HepG2 (cell line): ENCODE measurements at places on chromosomes 11 and 22. TPM values are rescaled to one million over a fixed set of nuclear protein-coding genes. Genes with fewer than 3 reads are reported as not detected.

GRCh38 chr11:9139628-9140357 is 48.4 kb upstream of the SCUBE2 start:
- no peak for DNase-seq
- peaks cover 20% of the 10 kb centered on the region; the same call in 1 of the 2 replicates for H3K4me1 ChIP-seq
- no peak overlapping the region for H3K27ac ChIP-seq
- H3K36me3 ChIP-seq, result peaks cover 68% of the 10 kb centered on the region

Gene CLTCL1
- 7.1 and 8.1 TPM in 2 replicates for total RNA-seq

Gene ACR
- total RNA-seq, result not detected in 2 replicates

Gene SNX15
- 20.7 and 22.6 TPM in 2 replicates for total RNA-seq

Gene MS4A12
- not detected in 2 replicates for total RNA-seq

DNA sequence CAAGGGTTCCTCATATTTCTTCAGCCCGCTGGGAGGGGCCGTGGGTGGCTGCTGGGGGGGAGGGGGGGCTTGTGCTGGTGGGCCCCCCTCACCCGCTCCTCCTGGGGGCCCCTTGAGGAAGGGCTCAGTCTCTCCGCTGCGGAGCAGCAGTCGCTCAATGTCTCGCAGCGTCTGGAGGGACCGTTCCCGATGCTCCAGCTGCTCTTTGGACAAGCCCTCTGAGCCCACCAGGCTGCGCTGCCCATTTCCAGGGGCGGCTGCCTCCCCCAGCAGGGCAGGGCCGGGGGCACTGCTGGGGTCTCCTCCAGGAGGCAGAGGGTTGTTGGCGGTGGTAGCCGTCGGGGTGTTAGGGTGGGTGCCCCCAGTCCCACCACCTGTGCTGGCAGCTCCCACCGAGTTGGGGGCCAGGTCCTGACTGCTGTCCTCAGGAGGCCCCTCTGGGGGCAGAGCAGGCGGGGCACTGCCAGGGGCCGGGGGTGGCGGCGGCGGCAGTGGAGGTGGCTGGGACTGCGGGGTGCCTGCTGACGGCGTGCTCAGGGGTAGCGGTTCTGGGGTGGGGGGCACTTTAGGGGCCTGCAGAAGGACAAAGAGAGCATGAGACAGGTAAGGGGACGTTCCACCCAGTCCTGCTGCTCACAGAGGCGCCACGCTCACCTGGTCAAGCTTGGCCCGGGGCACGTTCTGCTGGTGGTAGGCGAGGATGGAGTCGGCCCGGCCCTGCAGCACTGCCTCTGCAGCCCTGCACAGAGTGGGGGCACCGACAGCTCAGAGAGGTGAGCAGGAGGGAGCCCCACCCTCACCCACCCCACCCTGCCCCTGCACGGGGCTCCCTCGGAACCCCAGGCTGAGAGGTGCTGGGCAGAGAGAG is 18.9 kb downstream of the CXCR5 start:
- no peak overlapping the region for H3K4me3 ChIP-seq
- H3K36me3 ChIP-seq, result peaks cover 43% of the 10 kb centered on the region; the same call in 2 of the 3 replicates
- H3K27ac ChIP-seq, result no peak overlapping the region
- H3K27me3 ChIP-seq, result no peaks in the 10 kb centered on the region
- no peak for DNase-seq
- peaks cover 3% of the 10 kb centered on the region; the same call in 1 of the 2 replicates for H3K4me1 ChIP-seq

DNA sequence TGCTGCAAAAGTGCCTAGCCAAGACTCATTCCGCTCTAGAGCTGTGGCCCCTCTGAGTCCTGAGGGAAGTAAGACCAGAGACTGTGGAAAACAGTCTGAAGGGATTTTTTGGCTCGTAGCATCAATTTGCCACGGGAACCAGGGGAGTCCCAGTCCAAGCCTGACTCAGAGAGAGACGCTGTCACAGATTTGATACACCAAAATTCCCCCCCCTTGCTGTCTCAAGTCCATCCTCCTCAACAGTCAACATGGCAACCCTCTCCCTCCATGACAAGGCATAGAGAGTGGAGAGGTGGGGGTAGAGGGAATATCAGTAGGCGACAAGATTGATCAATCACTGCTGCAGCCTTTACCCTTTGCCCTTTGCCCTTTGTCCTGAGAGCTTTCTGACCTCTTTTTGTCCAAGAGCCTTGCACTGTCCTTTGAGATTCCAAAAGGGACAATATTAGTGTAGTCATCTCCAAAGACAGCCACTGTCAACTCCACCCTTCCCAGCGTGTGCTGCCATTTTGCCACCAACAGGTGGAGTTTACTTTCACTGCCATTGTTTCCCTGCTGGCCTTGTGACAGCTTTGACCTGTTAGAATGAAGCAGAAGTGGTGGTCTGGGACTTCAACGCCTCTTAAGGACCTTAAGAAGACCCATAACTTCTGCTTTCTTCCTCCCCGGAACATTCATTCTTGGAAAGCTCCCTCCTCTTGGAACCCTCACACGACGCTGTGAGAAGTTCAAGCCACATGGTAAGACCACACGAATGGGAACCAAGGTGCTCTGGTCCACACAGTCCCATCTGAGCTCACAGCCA is 7.3 kb downstream of the SLC15A3 start:
- DNase-seq, result no peak
- H3K4me3 ChIP-seq, result no peak overlapping the region
- no peak overlapping the region for H3K27ac ChIP-seq
- no peaks in the 10 kb centered on the region for H3K36me3 ChIP-seq
- no peaks in the 10 kb centered on the region for H3K4me1 ChIP-seq

DNA sequence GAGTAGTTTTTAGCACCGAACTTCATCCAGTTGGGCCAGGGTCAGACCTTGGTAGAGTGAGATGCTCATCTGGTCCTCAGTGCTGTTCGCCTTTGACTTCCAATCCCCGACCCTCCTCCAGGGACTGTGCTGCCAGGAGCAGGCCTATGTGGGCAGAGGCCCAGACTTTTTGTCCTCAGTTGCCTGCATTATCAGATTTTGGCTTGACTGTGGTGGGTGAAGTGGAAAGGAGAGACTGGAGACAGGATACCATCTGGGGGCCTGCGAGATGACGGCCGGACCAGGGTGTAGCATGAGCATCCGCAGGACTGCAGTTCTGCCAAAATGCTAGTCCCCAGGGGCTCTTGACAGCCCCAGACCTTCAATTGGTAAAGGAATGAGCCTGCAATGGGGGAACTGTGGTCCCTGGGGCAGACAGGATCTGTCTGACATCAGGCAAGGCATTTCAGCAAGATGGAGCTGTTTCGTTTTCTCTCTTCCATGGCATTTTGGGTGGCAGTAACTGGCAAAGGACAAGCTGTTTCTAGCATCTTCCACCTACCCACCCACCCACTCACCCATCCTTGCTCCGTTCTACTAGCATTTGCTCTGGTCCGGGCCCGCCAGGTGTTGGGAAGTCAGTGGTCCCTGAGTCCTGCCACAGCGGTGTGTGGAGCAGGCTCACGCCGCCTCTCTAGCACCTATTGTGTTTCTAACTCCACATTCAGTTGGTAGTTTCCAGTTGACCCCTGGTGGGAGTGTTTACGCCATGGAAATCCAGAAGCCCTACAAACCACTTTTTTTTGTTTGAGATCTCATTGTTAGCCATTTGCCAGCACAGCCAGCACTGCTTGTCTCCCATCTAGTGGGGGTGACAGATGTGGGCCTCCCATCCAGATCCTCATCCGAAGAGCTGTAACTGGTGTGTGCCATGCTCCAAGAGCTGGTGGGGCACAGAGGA is 53.5 kb downstream of the OTOG start:
- peaks cover 18% of the 10 kb centered on the region; the same call in 2 of the 3 replicates for H3K27me3 ChIP-seq
- no peak overlapping the region for H3K27ac ChIP-seq
- H3K36me3 ChIP-seq, result no peaks in the 10 kb centered on the region
- DNase-seq, result no peak
- no peaks in the 10 kb centered on the region for H3K4me1 ChIP-seq
- no peak overlapping the region for H3K4me3 ChIP-seq

GRCh38 chr11:16935518-16936302 is 78.5 kb downstream of the PLEKHA7 start:
- no peak overlapping the region for H3K27ac ChIP-seq
- no peak for DNase-seq
- H3K27me3 ChIP-seq, result no peaks in the 10 kb centered on the region
- no peaks in the 10 kb centered on the region for H3K4me1 ChIP-seq

Gene OR56A1
- not detected in 2 replicates for total RNA-seq

Gene MS4A18
- total RNA-seq, result not detected in 2 replicates

Gene MYOD1
- not detected in 2 replicates for total RNA-seq

Gene ATG2A
- 6.5 and 6.7 TPM in 2 replicates for total RNA-seq

DNA sequence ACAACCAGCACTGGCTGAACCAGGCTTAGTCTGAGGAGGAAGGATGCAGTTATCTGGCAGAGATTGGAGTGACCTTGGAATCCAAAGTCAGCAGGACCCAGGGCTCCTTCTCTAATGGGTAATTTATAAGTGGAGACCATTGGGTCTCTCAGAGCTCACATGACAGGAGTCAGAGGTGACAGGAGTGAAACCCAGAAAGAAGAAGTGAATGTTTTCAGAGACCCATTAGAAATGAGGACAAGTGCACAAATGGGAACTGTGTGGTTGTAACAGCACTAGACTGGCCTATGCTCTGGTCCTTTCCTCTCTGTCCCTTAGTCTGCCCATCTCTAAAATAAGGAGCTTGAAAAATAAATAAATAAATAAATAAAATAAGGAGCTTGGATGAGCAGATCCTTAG is 107.4 kb downstream of the SERGEF start:
- H3K4me3 ChIP-seq, result no peak overlapping the region
- H3K4me1 ChIP-seq, result no peaks in the 10 kb centered on the region
- no peaks in the 10 kb centered on the region for H3K27me3 ChIP-seq
- no peak for DNase-seq

- H3K4me1 ChIP-seq, result peaks cover 16% of the 10 kb centered on the region
- H3K36me3 ChIP-seq, result no peaks in the 10 kb centered on the region
- H3K27me3 ChIP-seq, result peaks cover 13% of the 10 kb centered on the region
Observed at GRCh38 chr11:2808850-2809846, 76.4 kb downstream of the CDKN1C start.

GRCh38 chr11:7787239-7787638 is 9.5 kb downstream of the OR5P2 start:
- no peak overlapping the region for H3K4me3 ChIP-seq
- H3K27ac ChIP-seq, result no peak overlapping the region
- no peaks in the 10 kb centered on the region for H3K36me3 ChIP-seq
- no peak for DNase-seq
- H3K27me3 ChIP-seq, result no peaks in the 10 kb centered on the region

- no peaks in the 10 kb centered on the region for H3K27me3 ChIP-seq
- no peaks in the 10 kb centered on the region for H3K4me1 ChIP-seq
- H3K27ac ChIP-seq, result no peak overlapping the region
Observed at GRCh38 chr11:59040607-59041006, 45.5 kb upstream of the GLYATL1B start.

DNA sequence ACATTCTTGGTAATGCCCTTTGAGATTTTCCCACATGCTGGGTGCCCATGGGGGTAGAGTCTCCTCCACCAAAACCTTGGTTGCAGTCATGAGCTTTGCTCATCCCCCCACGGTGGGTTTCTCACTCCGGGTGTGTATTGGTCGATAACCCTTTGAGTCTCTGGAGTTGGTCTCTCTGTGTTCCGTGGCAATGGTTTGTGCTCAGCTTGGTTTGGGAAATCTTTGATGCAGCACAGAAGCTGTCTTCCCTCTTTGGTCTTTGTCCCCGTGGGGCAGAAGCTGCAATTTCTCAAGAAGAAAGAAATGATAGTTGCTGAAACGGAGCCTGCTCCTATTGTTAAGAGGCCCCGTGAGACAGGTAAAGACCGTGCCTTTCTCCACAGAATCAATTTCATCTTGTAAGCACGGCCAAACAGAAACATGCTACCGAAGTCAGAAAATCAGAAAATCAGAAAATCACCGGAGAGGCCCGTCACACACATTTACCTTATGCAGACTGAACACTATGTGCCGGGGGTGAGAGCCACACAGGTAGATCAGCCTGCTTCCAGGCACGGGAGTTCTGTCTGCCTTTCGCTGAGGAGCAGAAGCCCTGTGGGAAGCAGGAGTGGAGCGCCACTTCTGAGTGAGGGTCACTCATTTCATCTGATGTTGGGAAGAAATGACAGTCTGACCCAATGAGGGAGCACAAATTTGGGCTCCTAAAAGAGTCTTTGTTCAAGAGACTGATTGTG is 186.1 kb downstream of the TBC1D22A start:
- H3K36me3 ChIP-seq, result peaks cover 7% of the 10 kb centered on the region
- H3K27me3 ChIP-seq, result no peaks in the 10 kb centered on the region
- no peak overlapping the region for H3K27ac ChIP-seq
- no peak overlapping the region for H3K4me3 ChIP-seq
- H3K4me1 ChIP-seq, result peaks cover 2% of the 10 kb centered on the region

- H3K27me3 ChIP-seq, result peaks cover 29% of the 10 kb centered on the region; the same call in 2 of the 3 replicates
- no peak overlapping the region for H3K27ac ChIP-seq
- H3K4me3 ChIP-seq, result no peak overlapping the region
- no peak for DNase-seq
Observed at GRCh38 chr11:57868491-57868890, 106.9 kb downstream of the CTNND1 start.

DNA sequence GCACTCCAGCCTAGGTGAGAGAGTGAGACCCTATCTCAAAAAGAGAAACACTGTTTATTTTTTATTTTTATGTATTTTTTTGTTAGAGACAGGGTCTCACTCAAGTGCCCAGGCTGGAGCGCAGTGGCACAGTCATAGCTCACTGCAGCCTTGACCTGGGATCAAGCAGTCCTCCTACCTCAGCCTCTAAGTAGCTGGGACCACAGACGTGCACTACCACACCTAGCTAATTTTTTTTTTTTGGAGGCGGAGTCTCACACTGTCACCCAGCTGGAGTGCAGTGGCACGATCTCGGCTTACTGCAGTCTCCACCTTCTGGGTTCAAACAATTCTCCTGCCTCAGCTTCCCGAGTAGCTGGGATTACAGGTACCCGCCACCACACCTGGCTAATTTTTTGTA is 6.4 kb downstream of the RBX1 start:
- no peaks in the 10 kb centered on the region for H3K27me3 ChIP-seq
- H3K27ac ChIP-seq, result no peak overlapping the region
- peaks cover 4% of the 10 kb centered on the region for H3K36me3 ChIP-seq
- H3K4me1 ChIP-seq, result peaks cover 15% of the 10 kb centered on the region

DNA sequence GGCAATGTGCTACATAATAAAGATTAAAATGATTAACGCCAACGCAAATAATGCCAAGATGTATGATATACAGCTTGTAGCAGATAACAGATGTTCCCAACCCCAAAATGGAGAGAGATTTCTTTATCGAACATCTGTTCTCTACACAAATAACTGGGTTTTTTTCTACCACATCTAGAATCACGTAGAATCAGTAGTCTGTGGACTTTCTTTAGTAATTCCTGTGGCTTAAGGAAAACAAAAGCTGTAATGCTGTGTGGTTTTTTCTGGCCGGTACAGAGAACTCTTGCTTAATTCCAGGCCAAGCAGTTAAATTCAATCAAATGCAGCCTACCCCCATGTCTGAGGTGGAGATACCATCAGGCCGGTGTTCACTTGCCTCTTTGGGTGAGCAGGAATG is 303.4 kb downstream of the FAT3 start:
- H3K4me1 ChIP-seq, result no peaks in the 10 kb centered on the region
- H3K27me3 ChIP-seq, result no peaks in the 10 kb centered on the region
- no peak for DNase-seq
- no peak overlapping the region for H3K4me3 ChIP-seq

GRCh38 chr11:116396331-116396730 is 376.5 kb downstream of the BUD13 start:
- H3K36me3 ChIP-seq, result no peaks in the 10 kb centered on the region
- DNase-seq, result no peak
- H3K27me3 ChIP-seq, result no peaks in the 10 kb centered on the region
- no peak overlapping the region for H3K4me3 ChIP-seq
- no peak overlapping the region for H3K27ac ChIP-seq
- peaks cover 46% of the 10 kb centered on the region for H3K4me1 ChIP-seq

Gene GAL
- not detected in 2 replicates for total RNA-seq
